ENCODE measurements at places on chromosomes 5 and 9. TPM values are rescaled to one million over a fixed set of nuclear protein-coding genes. Genes with fewer than 3 reads are reported as not detected.

CTNND2 gene
- 183 TPM for polyA plus RNA-seq

WDR36 gene
- 17.0 TPM for polyA plus RNA-seq

TMEM174 gene
- polyA plus RNA-seq, result not detected

TRPM3 gene
- polyA plus RNA-seq, result 18.1 TPM

MARVELD2 gene
- 2.8 TPM for polyA plus RNA-seq

GRM6 gene
- 1.1 TPM for polyA plus RNA-seq

BTNL9 gene
- 13.6 TPM for polyA plus RNA-seq

PCDHB11 gene
- polyA plus RNA-seq, result 3.8 TPM

ANKRD31 gene
- 0.53 TPM for polyA plus RNA-seq

PCDHA9 gene
- polyA plus RNA-seq, result 0.11 TPM
